Stimulated activated CD8-positive, alpha-beta memory T cell treated with anti-CD3 and anti-CD28 coated beads, Interleukin-4, amount 100 ng/mL, for 24 hours (primary cell): ENCODE measurements at places on chromosomes 2 and 18.

DNA sequence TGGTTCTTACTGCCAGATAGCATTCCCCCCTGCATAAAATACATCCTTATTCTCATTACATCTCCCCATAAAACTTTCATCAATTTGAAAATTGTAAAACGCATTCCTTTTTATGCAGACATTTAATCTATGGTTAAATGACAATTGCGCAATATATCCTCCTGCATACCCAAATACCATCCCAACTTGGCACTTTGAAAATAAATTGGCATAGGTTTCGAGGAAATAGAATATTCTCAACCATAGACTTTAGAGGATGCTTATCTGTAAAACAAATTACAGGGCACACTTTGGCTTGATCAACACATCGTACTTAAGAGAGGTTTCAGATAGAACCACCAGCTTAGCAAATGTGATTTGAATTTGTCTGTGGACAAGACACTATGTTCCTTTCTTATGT is 31.0 kb upstream of the CAVIN2 start:
- no peak for DNase-seq

- no peak for DNase-seq
These were observed 46.1 kb upstream of the RAB1A start for GRCh38 chr2:65175894-65176530.

DNA sequence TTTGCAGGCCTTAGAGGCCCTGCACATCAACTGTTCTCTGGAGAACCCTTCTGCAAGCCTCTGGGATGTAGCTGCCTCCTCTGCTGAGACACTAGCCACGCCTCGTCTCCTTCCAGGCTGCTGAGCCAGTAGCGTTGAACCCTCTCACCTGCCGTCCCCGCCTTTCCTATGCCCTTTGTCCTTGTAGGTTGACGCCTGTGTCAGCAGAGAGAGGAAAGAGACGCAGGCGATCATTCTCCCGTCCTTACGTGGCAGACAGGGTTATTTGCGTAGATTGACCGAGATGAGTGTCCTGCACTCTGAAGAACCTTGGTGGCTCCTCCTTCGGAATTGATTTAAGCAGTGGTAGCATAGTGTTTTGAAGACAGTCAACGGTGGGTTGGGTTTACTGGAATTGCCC is 27.8 kb downstream of the ID2 start:
- no peak for DNase-seq

GRCh38 chr2:30374380-30374779 is 72.7 kb upstream of the LCLAT1 start:
- DNase-seq: no peak

DNA sequence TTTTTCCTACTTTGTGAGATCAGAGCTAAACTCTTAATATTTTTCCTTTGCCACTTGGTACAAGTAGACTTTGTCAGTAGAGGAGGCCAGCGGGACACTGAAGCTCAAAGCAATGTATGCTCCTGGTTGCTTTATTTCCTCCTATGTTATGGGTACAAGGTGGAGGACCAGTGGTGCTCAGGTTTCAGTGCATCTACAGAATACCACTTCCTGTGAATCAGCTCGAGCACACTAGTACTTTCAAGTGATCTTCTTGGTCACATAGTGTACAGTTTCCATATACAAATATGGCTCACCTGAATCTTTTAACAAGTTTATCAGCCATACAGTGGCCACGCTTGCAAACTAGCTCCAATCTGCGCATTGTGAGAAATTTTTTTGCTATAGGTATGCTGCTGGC is 1674.8 kb upstream of the TMEFF2 start:
- DNase-seq: no peak

GRCh38 chr2:184141866-184142265 is 456.5 kb upstream of the ZNF804A start:
- no peak for DNase-seq

DNA sequence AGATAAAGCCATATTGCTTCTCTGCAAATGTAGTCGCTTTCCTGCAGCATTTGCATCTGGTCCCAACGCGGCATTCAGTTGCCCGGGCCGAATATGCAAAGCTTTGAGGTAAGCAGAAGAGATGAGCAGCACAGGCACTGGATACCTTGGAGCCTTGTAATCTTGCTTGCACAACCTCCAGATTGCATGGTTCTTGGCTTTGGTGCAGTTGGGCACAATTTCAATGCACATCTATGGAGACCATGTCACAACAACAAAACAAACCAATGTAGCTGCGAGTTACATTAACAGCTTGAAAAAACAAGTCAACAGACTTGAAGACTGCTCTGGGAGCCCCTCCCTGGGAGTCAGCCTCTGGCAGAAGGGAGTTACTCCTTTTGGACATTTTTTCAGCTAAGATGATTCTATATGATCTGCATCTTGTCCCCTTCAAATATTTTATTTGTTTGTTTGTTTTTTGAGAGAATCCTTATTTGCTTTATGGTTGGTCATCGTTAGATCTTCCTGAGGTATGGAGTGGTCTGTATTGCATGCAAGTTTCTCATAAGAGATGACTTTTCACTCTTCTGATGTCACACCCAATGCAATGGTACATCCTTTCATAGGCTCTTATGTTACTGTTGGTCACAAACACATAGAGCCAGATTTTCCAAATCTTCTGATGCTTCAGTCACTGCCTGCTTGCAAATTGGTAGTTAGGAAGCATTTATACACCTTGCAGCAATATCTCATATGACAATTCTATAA is 113.5 kb downstream of the EFEMP1 start:
- DNase-seq: no peak
